ENCODE measurements at places on chromosomes 16 and 17.

- no peak for ATAC-seq
These were observed 39.7 kb downstream of the VPS35L start for GRCh38 chr16:19595043-19595767.

GRCh38 chr17:67374329-67375053 lies 2.6 kb upstream of the PITPNC1 start:
- ATAC-seq, result no peak

DNA sequence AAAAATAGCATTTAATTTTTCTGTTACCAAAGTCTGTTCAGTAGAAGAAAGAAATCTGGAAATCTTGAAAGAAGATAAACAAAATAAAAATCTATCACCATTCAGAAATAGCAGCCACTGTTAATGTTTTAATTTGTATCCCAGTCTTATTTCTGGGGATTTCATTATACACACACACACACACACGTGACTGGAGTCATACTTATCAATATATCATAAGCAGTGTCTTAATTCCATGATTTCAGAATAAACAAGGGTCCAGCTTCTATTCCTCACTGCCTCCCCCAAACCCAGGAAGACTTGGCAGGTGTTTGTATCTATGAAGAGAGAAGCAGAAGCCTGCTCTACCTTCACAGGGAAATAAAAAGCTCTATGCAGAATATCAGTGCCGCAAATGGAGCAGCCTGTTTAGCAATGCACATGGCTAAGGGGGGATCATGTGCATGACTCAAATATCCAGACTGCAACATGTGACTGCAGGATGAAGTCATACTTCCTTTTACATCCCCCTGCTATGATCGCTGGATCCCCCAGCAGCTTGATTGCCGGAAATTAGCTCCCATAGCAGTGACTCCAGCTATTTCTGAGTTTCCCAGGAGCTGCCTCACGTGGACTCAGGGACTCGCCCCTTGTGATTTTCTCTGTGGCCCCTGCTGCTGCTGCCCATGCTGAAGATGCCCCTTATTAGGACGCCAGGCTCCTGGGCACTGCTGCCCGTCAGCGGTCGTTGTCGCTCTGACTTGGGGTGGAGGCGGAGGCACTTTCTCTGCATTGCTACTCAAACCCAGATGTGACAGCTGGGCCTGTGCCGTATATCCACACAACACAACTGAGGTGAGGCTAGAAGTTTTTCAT lies 341.0 kb downstream of the CPPED1 start:
- ATAC-seq, result peak; percentile 97

GRCh38 chr17:53818929-53819328 lies 3.8 kb upstream of the KIF2B start:
- ATAC-seq, result no peak

- ATAC-seq, result no peak
These were observed 10.3 kb upstream of the NOL11 start for GRCh38 chr17:67707442-67707841.

DNA sequence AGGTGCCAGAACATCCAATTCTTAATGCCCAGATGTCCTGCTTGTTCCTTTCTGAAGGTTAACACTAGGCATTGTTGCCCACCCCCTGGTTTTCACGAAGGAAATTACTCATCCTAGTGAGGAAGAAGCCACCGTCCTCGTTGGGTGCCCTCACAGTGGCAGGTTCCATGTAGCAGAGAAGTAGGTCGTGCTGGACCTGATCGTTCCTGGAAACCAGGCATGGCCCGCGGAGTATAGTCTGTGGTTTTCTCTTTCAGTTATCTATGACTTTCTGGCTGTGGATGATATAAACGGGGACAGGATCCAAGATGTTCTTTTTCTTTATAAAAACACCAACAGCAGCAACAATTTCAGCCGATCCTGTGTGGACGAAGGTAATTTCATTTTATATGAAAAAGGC lies 16.5 kb downstream of the RGS11 start:
- no peak for ATAC-seq

DNA sequence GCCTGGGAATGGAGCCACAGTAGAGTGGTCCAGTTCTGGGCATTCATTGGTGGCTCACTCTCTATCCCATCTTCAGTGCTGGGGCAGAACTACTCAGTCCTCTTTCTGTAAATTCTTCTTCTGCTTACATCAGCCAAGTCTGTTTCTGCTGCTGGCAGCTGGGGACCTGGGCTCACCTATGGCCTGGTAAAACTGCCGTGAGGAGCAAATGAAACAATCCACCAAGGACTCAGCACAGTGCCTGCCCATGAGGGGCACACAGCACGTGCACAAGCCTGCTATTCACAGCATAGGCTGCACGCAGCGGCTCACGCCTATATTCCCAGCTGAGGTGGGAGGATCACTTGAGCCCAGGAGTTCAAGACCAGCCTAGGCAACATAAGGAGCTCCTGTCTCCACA lies 30.9 kb upstream of the SNN start:
- ATAC-seq, result no peak

DNA sequence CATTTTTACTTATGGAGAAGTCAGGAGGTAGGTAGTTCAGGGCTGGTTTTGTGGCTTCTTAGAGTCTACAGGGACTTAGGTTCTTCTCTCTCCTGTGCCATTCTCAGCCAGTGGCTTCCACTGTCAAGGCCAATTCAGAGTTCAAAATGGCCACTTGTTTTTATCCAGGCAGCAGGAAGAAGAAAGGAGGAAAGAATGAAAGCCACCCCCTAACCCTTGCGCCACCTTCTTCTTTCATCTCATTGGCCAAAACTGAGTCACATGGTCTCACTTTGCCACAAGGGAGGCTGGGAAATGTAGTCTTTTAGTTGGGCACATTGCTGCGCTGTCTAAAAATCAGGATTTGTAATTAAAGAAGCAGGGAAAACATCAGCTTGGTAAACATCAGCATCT lies 60.8 kb upstream of the MED9 start:
- ATAC-seq, result peak; percentile 79

DNA sequence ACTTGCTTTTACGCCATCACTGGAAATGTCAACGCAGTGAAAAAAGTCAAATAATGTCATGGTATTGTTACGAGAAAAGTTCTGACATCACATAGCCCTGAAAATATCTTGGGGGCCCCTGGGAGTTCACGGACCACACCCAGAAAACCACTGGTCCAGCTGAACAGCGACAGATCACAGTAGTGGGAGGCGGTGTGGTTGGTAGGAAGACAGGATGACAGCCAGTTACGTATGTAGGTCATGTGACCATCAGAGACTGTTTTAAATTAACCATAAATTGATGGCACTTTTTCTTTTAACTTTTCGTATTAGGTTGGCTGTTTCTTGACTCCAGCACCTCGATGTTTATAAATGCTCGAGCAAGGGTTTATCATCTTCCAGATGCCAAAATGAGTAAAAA lies 11.9 kb downstream of the ERCC4 start:
- no peak for ATAC-seq

- ATAC-seq, result peak; percentile 45
These were observed 646 bp downstream of the RABEP1 start for GRCh38 chr17:5282642-5283217.

DNA sequence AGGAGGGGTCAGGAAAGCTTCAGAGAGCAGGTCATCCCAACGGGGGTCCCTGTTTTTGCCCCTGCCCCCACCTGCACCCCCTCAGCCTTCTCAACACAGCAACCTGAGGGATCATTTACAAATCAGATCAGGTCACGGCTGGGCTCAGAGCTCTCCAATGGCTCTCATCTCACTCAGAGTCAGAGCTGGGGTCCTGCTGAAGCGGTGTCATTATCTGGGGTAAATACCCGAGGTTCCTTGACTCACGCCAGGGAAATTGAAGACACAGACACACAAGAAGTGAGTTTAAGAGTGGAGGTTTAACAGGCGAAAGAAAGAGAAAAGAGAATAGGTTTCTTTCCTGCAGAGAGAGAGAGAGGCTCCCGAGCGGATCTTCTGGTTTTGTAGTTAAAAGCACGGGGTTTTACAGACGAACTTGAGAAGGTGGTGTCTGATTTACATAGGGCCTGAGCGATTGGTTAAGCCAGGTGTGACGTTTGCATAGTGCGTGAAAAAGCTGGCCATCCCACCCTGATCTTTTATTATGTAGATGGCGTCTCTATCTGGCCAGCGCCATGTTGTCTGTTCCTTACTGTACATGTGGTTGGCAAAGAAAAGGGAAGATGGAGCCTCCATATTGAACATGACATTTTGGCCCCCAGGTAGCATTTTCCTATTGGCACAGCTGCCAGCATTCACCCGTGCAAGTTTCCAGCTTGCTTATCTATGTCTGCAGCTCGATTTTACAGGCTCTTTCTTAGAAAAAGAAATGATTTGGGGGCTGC lies 51.4 kb downstream of the WSB1 start:
- no peak for ATAC-seq

- ATAC-seq, result no peak
These were observed 103.7 kb downstream of the GOSR1 start for GRCh38 chr17:30580916-30581315.
